ENCODE measurements at places on chromosomes 1 and 21.
A peak's percentile ranks its signal among the peaks of the same experiment; 100 is the strongest.

DNA sequence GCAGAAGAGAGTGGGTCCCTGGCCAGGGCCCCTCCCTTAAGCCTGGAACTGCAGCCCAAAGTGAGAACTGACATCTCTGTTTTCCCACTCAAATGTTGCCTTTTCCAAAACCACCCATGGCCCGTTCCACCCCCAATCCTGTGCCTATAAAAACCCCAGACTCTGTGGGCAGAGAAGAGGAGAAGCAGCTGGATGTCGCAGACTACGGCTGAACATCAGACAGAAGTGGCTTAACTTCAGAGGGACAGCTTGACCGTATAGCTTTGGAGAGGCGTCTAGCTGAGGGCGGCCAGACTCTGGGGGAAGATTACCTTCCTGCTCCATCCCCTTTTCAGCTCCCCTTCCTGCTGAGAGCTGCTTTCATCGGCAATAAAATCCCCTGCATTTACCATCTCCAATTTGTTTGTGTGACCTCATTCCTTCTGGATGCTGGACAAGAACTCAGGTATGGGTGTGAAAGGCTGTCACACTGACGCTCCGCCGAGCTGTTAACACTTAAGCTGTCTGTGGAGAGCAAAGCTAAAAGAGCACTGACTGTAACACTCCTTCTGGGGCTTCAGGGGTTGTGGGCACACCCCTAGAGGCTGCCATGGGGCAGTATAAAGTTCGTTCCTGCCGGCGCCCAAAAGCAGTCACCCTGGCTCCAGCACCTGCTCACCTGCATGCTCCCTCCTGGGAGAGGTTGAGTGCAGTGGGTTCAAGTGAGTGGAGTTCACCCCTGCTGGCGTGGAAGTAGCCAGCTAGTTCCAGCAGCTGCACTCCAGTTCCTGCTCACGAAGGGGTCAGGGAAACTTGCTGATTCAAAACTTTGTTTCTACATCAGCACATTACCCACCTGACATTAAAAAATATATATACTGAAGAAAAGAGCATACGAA lies 19.6 kb upstream of the ERO1B start:
- no peak for DNase-seq

GRCh38 chr1:93708734-93709481 lies 27.3 kb upstream of the BCAR3 start:
- DNase-seq = no peak

DNA sequence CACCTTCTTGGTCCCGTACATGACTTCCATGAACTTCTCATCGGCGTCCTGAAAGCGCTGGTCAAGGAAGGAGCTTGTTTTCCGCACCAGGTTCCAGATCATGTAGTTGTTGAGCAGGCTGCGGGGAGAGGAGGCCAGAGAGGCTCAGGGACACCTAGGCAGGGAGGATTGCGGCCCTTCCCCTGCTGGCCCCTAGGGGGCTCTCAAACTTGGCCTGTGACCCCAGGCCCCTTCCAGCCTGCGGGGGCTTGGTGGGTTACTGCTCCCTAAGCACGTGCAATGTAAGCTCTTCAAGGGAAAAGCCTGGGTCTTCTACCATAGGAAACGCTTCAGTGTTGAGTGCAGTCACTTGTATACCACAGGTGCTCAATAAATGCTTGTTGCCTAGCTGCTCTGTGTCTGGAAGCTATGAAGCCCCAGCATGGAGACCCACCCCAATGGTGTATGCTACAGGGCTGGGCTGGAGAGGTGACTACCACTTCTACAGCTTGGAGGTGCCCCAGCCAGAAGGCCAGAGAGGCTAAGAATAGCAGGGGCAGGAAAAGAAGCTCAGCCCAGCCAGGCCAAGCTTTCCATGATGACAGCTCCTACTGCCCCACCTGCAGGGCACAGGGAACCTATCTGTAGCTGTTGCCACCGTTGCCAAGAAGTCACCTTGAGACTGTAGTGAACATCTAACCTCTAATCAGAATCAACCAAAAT lies 45.1 kb downstream of the ECE1 start:
- DNase-seq = no peak

GRCh38 chr1:201686714-201687455 lies 142.1 kb upstream of the IPO9 start:
- DNase-seq = no peak

DNA sequence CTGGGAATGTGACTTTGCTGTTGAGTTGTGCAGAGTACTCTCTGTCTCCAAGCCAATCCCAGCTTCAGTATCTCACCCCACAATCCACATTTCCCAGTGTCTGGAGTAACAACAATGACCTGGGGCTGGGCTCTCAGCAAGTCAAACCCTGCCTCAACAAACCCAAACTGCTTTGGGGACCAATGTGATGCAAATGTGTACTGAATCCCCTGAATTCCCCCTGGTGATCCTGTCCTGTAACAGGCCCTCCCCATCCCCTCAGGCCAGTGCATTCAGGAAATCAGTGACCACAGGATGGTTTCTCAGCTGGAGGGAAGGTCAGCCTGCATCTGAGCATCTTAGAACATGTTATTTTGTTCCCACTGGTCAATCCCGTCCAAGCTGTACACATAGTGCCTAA lies 36.7 kb upstream of the HAO2 start:
- DNase-seq = no peak

DNA sequence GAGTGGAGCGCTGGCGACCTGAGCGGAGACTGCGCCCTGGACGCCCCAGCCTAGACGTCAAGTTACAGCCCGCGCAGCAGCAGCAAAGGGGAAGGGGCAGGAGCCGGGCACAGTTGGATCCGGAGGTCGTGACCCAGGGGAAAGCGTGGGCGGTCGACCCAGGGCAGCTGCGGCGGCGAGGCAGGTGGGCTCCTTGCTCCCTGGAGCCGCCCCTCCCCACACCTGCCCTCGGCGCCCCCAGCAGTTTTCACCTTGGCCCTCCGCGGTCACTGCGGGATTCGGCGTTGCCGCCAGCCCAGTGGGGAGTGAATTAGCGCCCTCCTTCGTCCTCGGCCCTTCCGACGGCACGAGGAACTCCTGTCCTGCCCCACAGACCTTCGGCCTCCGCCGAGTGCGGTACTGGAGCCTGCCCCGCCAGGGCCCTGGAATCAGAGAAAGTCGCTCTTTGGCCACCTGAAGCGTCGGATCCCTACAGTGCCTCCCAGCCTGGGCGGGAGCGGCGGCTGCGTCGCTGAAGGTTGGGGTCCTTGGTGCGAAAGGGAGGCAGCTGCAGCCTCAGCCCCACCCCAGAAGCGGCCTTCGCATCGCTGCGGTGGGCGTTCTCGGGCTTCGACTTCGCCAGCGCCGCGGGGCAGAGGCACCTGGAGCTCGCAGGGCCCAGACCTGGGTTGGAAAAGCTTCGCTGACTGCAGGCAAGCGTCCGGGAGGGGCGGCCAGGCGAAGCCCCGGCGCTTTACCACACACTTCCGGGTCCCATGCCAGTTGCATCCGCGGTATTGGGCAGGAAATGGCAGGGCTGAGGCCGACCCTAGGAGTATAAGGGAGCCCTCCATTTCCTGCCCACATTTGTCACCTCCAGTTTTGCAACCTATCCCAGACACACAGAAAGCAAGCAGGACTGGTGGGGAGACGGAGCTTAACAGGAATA lies 4.2 kb downstream of the TFAP2E start:
- peak; percentile 35 for DNase-seq

DNA sequence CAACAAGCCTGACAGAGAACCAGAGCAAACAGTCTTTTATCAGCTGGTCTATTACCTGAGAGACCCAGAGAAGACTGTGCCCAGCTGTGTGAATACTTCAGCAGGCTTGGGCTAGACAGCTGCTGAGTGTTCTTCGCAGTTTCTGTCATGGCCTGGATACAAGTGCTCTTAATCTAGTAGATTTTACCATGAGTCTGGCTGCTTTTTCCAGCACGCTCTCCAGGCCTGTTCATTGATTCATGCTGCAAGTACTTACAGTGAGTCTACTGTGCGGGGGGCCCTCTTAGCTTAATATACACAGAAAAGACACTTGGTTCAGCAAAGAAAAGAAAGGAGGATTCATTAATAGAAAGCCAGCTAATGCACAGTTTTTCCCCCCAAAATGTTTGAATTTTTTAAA lies 48.5 kb downstream of the RGS7 start:
- no peak for DNase-seq

- DNase-seq = no peak
These were observed 4.5 kb downstream of the SYT6 start for GRCh38 chr1:114149211-114149610.

- DNase-seq = no peak
These were observed 75.2 kb upstream of the TARDBP start for GRCh38 chr1:10936998-10937901.

DNA sequence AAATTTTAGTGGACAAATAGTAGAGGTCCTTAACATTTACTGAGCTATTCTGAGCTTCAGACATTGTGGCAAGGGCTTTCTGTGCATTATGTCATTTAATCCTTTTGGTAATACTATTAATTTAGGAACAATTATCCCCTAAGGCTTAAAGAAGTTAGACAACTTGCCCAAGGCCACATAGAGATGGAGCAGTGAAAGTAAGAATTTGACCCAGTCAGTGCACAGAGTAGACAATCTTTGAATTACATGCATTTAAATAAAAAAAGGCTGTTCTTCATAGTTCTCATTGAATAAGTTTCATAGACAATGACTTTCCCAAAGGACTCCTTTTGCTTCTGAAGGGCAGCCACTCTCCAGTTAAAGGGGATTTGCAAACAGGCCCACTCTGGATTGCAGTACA lies 142.7 kb downstream of the RUNX1 start:
- DNase-seq = no peak

GRCh38 chr1:159162516-159163265 lies 8.7 kb upstream of the CADM3 start:
- DNase-seq = no peak

All from T-helper 17 cell (primary cell).